ENCODE measurements at places on chromosomes 3 and 15.

DNA sequence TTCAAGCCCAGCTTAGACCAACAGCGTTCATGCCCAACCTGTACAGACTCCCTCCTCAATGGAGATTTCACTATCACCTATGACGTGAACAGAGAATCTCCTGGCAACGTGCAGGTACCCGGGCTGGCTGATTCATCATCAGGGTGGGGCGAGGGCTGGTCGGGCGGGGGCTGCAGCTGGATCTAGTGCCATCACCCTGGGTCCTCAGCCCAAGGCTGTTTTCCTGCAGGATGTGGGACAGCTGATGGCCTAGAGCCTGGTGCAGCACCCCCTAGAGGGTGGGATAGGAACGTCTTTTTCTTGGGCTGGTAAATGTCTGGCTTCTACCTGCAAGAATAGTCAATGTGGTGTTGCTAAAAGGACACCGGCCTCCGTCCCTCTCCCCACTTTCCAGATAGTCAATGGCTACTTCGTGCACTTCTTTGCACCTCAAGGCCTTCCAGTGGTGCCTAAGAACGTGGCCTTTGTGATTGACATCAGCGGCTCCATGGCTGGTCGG is 4.4 kb downstream of the ITIH3 start:
- no peak for DNase-seq

- no peak for DNase-seq
Observed at GRCh38 chr3:38260474-38260873, 5.1 kb upstream of the SLC22A13 start.

- no peak for DNase-seq
Observed at GRCh38 chr3:141986548-141987107, 110.2 kb downstream of the ATP1B3 start.

GRCh38 chr15:39807791-39808190 is 25.1 kb upstream of the FSIP1 start:
- no peak for DNase-seq

DNA sequence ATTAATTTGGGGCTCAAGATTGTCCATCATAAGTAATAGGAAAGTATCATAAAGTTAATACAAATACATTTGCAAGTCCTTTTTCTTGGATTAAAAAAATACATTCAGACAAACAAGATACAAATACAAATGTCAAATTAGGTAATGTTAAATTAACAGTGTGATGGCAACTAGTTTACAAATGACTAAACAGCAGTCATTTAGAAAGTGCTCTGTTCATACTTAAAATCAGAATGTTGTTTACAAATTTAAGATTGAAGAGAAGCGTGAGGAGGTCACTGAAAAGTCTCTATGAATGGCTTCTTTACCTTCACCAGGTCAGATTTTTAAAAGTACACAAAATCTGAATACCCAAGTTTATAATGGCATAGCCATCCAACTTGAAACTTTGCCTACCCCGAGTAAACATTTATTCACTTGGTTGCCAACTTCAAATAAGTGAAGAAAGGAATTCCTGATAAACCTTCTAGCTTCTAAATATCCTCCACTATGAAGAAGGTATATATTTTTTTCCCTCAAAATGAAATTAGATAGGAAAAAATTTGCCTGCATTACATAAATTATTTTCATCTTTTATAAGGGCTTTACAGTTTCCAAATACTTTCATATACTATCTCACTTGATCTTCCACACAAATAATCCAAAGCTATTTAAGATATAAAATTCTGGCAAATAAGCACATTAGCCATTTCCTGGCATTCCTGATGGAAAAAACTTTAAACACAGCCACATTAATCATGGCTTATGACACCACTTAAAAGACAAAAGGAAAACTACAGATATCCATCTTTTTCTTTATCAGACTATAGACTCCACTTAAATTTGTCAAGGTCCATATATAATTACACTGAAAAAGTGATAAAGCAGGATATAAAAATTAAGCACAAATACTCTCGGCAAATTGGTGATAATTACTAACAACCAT is 11.5 kb upstream of the NEK10 start:
- no peak for DNase-seq

GRCh38 chr3:55885721-55886120 is 398.6 kb upstream of the WNT5A start:
- DNase-seq: no peak

DNA sequence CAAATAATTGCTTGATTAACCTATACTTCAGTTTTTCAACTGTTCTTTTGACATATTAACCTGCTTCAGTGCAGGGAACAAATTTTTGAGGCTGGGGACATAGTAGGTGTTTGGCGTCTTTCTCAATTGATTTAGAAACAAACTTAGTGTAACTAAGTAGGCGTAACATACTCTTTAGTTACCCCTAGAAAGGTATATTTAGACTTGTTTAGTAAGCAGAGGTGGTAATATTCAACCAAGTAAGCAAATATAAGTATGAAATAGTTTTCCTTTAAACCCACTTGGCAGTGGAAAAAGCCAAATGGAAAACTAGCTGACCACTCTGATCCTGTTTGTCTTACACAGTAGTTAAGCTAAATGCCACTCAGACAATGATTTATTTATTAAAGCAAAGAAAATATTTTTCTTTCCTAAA is 113.2 kb downstream of the MBNL1 start:
- DNase-seq: no peak

- DNase-seq: no peak
Observed at GRCh38 chr3:108085810-108086350, 5.0 kb downstream of the CD47 start.

GRCh38 chr3:19399356-19399755 is 251.0 kb downstream of the KCNH8 start:
- DNase-seq: no peak

DNA sequence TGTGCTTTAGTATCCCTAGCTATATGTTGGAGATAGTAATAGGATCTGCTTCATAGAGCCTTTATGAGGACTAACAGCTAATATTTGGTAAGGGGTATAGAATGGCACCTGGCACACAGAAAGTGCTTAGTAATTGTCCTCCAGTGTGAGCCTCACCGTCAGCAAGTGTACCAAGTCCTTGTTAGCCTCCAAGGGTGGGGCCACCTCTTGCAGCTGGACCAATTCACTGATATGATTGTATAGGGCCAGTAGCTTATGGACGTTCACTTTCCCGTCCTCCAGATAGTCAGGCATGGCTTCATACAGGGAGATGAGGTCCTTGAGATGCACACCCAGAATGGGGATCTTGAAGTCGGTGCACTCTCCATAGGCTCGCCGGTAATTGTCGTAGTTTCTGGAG is 53.6 kb downstream of the FAM98B start:
- DNase-seq: no peak

DNA sequence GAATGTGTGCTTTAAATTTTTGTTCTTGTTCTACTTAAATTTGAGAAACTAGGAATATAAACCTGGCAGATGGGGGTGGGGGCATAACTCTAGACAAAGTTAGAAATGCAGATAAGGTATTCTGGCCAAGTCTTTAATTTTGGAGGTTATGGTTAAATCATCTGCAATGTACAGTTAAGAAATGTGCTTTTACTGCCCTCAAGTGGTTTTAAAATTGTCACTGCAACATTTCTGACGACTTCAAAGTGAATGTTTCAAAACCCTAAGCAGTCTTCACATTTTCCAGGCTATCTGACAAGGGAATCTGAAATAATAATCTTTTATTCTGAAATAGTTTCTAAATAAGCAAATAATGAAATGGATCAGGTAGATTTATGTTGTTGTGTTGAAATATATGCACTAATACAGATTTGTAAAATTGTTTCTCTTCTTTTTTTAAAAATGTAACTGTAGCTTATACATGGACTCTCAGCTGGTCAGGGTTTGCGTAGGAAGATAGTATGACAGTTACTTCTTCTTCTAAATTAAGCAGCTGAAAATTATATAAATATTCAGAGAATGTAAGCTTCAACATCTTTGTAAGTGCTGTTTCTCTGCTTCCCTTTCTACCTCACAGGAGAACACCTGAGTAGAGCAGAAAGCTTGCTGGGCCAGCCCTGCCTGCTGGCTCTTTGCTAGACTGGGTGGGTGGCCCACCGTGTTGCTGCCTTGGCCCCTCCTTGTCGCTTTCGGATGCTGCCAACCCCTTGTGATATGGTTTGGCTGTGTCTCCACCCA is 45.0 kb downstream of the SUCNR1 start:
- no peak for DNase-seq

DNA sequence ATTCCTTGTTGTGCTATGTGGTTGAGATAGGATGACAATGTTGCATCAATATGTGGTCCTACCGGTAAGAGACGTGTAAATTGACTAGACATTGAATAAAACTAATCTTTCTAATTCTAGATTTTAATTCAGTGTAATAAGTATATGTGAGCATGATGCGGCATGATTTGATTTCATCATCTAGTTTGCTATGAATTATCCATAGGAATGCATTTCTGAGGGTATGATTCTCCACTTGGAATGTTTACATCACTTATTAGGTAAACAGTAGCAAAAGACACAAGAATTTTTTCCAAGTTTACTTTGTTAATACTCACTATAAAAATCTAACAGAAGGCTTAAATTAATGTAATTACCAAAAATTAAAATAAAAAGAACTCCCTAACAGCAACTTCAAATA is 353.5 kb downstream of the CADM2 start:
- no peak for DNase-seq

DNA sequence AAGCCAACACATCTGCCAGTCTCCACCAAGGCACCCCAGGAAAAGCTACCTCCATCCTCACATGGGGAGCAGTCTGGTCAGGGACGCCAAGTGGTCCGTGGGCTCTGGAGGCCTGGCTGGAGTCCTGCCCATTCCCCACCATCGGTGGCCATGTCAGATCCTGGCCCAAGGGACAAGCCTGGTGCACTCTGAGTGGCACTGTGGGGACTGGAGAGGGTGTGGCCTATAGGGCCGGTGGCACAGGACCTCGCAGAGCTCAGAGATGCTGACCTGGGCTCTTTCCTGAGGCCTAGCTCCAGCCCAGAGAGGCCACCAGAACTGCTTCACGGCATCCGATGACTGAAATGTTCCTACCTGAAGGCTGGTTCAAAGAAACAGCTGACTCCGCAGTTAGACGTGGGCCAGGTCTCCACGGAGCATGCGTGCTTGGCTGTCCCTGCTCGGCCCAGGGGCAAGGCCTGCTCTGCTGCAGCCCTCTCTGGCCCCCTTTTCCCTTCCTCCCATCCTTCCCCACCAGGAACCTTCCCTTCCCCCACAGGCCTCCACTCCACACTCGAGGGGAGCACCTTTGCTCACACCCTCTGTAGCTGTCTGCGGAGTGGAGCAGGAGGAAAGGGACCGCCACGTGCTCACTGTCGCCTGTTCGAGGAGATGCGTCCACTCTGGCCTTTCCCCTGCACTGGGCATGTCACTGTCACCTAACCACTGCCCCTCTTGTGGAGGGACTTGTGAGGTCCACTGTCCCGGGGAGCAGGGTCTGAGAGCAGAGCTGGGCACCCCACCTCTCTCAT is 119.3 kb downstream of the CHSY1 start:
- DNase-seq: no peak

- DNase-seq: no peak
Observed at GRCh38 chr15:52343831-52344230, 48.2 kb upstream of the MYO5C start.

DNA sequence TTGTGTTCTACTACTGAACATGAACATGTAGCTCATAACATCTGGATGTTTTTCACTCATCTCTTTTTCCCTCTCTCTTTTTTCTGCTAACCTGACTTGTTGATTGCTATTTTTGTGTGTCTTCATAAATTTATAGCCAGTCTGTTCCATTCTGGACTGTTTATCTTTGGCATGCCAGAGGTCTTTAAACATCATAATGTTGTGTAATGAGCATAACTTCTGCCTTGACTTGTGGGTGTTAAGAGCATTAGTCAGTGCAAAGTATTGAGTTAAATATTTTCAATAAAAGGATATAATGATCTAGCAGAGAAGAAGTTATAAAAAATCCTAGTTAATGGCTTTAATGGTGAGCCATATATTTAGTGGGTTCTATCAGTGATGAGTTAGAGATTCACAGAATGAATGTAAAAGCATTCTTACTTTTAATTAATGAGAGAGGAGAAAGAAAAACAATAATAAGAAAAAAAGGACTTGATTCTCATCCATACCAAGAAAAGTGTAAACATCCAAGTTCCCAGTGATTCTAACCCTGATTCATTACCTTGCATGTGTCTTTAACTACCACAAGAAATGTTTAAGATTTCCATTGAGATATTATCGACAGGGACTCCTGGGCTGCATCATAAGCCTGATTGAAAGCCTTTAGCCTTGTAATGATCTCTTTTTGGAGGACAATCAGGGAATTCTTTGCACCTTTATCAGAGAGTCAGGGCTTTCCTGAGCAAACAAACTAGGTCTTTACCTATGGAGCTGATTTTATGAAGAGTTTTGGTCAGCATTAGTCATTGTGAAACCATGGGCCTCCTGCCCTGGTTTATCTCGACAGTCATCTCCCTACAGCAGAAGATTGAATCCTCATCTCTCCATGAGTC is 22.9 kb downstream of the MITF start:
- DNase-seq: no peak

GRCh38 chr3:37030588-37030987 is 37.3 kb downstream of the MLH1 start:
- DNase-seq: no peak

GRCh38 chr3:57892423-57892822 is 115.8 kb upstream of the FLNB start:
- DNase-seq: no peak

DNA sequence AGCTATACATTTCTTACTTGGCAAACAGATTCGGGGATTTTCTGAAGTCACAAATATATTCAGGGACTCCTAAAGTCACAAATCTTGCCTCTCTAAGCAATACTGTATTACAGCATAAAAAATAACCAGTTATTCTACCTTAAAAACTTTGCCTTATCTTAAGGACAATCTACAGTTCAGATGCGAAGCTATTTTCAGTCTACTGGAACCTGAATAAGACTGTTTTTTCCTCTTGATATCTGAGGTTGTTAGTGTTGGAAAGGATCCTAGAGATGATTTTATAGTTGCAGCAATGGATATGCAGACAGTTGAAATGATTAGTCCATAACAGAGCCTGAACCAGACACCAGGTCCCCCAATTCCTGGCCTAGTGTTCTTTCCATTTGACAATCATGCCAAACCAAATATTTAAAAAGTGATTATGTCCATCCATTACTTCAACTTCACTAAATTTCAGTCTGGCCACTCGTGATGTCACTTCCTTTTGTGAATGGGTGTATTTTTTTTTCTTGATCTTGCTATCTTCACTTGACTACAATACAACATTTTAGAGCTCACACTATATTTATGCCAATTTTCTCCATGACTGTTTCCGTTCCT is 1.8 kb downstream of the HDGFL3 start:
- no peak for DNase-seq

- DNase-seq: no peak
Observed at GRCh38 chr3:128067489-128067888, 15.3 kb downstream of the SEC61A1 start.

- DNase-seq: no peak
Observed at GRCh38 chr15:62419192-62419591, 254.1 kb upstream of the C2CD4B start.

- no peak for DNase-seq
Observed at GRCh38 chr15:70524470-70524869, 238.9 kb downstream of the UACA start.

GRCh38 chr3:61724183-61724582 is 162.8 kb downstream of the PTPRG start:
- DNase-seq: no peak

GRCh38 chr15:98363955-98364354 is 284.4 kb upstream of the IGF1R start:
- DNase-seq: no peak

GRCh38 chr15:40909662-40910630 is 15.7 kb downstream of the VPS18 start:
- DNase-seq: no peak

GRCh38 chr3:13236557-13237173 is 163.4 kb upstream of the IQSEC1 start:
- DNase-seq: no peak

All from activated B cell treated with CpG ODN at 0.5 μM for 24 hours (primary cell).